Activated CD4-positive, alpha-beta T cell treated with anti-CD3 and anti-CD28 coated beads, Interleukin-2, amount 50 U/mL, for 24 hours (primary cell): ENCODE measurements at places on chromosomes 5 and 9.

DNA sequence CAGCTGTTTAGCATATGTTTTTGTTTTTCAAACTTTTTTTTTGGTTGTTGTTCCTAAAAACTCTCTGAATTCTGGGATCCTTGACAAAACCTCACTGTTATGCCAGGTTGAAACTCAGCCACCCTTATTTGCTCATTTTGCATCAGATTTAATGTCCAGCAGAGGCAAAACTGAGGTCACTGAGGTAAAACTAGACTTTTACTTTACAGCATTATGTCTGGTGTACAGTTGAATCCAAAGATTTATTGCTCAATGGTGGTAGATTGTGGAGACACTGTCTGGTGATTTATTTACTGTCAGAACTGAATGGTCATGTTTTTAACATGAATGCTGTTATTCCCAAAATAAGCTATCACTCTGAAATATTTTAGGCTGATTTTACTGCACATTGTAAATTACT is 87.9 kb downstream of the FBXL7 start:
- DNase-seq = no peak

- no peak for DNase-seq
Observed at GRCh38 chr9:133700819-133701320, 37.3 kb downstream of the SARDH start.

DNA sequence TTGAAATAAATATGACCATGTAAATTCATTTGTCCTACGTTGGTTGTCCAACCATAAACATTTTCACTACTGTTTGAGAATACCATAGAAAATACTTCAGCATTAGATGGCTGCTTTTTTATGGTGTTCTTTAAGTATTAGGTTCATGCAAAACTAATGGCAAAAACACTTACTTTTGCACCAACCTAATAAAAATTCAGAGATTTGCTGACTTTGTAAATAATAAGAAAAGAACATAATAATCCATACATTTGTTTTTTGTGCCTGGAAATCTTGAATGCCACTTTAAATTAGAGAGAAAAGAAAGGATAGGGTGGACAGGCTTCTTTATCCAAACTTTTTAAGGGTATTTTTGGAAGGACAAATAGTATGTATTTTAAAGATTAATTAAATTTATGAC is 719.7 kb upstream of the TYRP1 start:
- no peak for DNase-seq

- DNase-seq = no peak
Observed at GRCh38 chr9:126642010-126642744, 28.4 kb downstream of the LMX1B start.

DNA sequence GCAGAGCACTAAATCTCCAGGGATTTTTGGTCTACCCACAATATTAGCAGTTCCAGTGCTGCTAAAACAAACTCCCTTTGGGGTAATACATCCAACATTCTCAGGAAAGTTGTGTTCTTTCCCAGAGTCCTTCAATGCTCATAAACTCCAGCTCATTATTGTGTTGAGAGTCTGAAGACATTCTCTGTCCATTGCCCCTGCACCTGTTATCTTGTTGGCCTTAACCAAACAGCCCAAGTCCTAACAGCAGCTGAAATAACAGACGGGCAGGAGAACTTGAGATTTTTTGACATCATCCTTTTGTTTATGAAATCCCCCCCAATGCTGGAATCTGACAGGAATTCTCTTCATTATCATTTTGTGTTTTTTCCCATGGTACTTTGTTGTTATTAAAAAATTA is 110.8 kb downstream of the PAPPA start:
- no peak for DNase-seq

- DNase-seq = no peak
Observed at GRCh38 chr5:36832274-36832673, 44.3 kb upstream of the NIPBL start.
